ENCODE measurements at places on chromosomes 5 and 9.
A peak's percentile ranks its signal among the peaks of the same experiment; 100 is the strongest.

DNA sequence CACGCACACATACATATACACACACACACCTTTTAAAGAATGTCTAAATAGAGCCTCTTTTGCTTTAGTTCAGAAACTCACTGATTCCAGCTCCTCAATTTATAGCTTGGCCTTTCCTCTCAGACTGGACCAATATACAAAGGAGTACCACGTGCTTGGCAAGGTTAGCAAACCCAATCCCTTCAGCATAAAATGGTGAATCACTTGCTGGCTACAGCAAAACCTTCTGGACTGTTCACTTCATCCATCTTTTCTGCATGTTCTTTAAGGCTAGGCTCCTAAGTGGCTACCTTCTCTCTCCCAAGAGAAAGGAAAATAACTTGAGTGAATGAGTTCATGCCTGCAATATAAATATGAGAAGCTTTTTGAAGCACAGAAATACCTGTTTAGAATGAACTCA lies 109.7 kb downstream of the LPAR1 start:
- DNase-seq, result no peak

DNA sequence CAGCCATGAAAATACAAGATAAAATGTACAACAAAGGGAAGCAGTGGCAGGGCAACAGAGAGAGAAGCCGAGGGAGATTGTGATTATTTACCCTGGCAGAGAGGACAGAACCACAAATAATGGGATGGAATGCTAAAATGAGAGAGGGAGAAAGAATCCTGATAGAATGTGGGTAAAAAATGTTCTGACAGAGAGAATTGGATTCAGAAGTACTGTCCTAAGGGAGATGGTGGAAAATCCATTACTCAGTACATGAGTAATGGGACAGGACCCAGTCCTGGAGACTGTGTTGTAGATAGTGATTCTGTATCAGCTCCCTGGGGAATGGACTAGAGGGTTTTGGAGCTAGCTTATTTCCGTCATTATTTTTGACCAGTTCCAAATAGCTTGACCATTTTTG lies 831.5 kb downstream of the MAT2B start:
- DNase-seq, result no peak

- no peak for DNase-seq
Observed at GRCh38 chr9:106419829-106420228, 443.1 kb upstream of the ZNF462 start.

DNA sequence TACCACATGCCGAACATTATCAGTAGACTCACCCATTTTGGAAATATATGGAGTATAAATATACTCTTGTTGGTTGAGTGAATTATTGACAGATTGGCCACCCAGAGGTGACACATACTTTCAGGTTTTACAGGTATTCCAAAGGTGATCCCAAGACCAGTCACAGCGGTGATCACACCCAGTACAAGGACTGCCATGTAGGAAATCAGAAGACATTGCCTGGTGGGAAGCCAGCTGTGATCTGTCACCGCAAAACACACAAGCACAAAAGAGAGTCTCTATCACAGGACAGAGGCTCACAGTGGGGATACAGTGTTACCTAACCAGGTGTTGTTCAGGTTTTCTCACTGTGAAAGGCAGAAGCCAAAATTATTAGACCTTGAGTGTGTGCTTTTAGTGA lies 15.8 kb downstream of the BTF3 start:
- DNase-seq, result no peak

DNA sequence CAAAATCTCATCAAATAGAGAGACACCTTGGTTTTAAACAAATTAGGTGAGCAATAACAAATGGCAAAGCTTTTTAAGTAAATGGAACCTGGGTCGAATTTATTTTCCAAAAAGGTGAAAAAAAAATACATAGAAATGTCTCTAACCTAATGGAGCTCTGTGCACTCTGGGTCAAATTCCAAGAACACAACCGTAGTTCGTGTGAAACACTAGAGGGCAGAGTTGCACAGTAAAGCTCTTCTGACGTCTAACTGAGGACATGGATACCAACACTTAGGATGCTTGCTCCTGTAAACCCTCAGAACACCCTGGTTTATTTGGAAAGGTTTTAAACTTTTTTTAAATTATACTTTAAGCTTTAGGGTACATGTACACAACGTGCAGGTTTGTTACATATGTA lies 18.9 kb downstream of the MARCHF11 start:
- peak; percentile 59 for DNase-seq

DNA sequence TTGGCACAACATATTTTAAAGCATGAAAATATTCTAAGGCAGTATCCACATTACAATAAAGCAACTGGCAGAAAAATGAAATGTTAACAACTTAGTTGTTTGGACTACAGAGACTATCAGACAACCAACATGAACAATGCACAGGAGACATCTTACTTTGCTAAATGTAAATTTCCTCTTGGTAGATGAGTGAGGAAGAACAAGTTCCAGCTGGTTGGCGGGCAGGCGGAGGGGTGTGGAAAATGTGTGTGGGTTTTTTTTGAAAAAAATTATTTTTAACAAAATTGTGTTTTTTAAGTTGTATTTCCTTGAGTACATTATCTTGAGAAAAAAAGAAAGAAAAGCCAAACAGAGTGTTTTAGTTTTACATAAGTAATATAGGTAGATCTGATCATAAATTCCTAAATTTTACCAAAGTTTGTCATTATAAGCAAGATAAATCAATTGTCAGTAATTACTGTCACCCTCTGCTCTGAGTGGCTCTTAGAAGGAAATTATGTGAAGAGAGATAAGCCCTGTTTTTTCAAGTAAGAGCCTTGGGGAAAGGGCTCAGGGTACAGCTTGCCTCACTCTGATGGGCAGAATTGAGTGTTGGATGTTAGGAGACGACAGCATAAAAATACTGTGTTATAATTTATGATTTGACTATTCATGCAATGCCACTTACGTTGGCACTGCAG lies 42.5 kb downstream of the TMEM167A start:
- no peak for DNase-seq

- DNase-seq, result no peak
Observed at GRCh38 chr5:98130261-98131035, 643.0 kb upstream of the RGMB start.

- no peak for DNase-seq
Observed at GRCh38 chr5:118906947-118907346, 81.4 kb downstream of the DTWD2 start.

DNA sequence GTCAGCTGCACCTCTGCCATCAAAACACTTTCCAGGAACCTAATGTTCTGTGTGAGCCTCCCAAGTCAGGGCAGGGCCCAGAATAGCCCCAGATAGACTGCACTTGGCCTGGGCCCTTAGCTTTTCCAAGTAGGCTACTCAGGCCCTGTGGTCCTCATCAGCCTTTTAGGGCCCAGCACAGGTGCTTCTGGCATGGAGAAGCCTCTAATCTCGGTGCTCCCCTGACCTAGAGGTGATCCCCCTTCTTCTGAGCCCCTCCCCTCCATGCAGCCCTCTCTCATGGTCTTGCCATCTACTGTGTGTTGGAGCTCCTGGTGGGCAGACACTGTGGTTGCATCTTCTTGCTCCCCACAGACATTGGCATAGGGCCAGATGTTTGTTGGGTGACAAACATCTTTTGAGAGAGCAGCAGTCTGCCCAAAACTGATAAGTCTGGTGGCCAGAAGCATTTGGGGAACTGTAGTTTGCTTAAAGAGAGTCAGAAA lies 28.1 kb downstream of the FRMPD1 start:
- no peak for DNase-seq

- no peak for DNase-seq
Observed at GRCh38 chr5:88826646-88827585, 56.1 kb downstream of the MEF2C start.

DNA sequence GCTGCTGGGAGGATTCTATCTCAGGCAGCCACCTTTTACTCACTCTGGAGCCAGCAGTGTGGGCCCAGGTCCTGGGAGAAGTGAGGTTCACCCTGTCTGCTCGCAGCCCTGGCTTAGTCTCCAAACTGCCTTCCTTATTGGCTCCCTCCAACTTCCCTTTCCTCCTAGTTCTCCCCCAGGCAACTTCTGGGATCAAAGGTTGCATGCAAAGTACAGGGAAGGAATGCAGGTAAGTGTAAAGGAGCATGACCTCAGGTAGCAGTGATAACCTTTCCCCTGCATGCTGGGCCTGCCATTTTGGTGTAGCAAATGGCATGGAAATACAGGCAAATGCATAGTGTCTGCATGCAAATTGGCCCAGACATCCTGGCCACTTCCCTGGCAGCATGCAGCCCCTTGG lies 53.8 kb upstream of the ARAP3 start:
- no peak for DNase-seq

DNA sequence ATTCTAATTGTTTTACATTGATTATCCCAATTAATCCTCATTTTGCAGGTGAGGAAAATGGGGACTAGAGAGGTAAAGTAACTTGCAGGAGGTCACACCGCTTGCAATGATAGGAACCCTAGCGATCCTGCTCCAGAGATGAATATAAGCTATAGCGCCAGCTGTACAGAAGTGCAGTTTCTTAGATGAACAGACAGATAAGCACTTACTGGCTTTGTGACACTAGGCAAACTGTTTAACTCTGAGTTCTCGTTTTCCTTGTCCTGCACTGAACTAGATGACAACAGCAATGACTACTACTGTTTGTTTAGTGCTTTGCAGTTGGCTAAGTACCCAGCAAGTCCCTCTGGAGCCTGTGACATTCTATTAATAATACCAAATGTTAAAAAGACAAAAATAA lies 11.1 kb downstream of the LHX6 start:
- DNase-seq, result no peak

DNA sequence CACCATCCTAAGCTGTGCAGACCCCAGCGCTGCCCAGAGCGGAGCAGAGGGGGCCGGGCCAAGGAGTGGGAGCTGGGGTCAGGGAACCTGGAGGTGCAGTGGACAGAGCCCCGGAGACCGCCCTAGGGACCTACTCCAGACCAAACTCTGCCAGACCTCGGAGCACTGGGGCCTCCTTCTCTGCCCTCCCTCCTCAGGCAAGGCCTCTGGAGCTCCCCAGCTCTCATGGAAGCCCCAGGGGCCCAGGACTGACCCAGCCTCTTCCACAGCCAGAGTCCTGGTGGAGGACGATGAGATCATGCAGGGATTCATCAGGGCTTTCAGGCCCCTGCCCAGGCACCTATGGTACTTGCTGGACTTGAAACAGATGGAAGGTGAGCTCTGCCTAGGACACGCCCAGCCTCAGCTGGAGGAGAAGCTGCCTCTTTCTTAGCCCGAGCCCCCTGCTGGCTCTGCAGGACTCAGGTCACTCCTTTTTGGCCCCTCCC lies 3.6 kb downstream of the PAEP start:
- no peak for DNase-seq

- no peak for DNase-seq
Observed at GRCh38 chr5:132824426-132824825, 6.0 kb downstream of the SHROOM1 start.

DNA sequence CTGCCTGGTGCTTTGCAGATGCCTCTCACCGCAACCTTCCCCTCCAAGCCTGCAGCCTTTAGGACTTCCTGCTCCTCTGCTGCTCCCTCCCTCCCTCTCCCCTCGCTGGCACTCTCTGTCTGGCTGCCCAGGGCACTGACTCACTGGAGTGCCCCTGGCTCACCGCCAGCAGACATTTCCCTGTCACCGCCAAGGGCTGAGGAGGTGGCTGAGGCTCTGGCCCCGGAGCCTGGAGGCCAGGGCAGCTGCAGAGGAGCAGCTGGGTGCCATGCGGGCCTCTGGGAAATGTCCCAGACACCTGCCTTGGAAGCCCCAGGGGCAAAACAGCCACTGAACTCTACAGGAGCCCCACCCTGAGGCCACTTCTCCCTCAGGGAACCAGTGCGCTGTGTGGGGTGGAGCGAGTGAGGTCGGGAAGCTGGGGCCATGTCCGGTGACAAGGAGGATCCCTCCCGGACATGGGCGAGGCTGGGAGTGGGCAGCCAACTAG lies 53.4 kb downstream of the TENT4A start:
- DNase-seq, result peak; percentile 93

GRCh38 chr5:16726538-16726946 lies 109.7 kb upstream of the RETREG1 start:
- DNase-seq, result no peak

- peak; percentile 10 for DNase-seq
Observed at GRCh38 chr9:17349831-17350230, 215.0 kb downstream of the CNTLN start.

GRCh38 chr5:83844449-83845068 lies 123.9 kb upstream of the HAPLN1 start:
- no peak for DNase-seq

DNA sequence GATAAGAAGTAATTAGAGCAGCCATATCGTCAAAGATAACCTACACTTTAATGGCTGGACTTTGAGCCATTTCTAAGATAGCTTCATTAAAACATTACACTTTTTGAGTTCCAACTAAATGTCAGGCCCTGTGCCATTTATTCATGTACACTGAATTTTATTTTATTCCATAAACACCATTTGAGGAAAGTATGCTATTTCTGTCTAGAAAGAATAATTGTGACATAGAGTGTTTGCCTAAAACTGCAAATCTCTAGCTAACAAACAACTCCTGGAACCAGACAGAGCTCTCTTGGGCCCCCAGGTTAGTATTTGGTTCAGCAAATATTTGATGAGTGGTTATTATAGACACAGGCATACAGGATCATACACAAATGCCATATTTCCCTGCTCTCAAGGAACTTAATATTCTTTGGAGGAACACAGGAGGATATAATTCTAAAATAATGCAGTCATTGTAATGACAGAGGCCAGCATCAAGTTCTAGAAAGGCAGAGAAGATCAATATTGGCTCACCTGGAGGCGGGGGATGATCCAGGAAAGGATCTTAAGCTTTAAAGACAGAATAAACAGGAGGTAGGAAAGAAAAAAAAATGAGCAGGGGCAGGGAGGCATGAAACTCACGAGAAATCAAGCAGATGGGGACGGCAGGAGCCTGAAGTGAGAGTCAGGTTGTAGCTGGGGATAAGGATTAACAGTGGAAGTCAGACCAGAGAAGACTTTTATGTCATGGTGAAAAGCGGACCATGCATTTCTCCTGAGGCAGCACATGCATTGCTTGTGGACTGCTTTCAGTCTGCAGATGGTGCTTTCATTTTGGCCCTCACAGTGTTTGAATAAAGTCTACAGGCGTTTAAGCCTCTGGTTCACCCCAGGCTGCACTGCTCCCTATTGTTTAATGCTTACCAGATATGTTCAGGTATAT lies 127.7 kb downstream of the GCNT1 start:
- DNase-seq, result no peak

DNA sequence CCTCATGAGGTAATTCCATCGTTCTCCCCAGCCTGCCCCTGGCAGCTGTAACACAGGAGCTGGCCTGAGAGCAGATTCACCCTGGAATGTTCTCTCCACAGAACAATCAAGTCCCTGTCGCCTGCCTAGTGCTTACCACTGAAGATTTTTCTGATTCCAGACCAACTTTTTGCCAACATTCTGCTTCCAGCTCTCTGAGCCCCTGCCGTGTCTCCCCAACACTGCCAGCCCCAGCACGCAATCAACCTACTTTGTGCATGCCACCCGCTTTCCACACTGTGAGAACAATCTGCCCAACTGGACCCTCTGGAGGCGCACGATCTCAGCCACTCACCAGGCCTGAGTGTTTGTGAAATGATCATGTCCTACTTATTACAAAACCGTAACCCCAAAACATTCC lies 62.6 kb downstream of the PSMB7 start:
- DNase-seq, result no peak

All from ACHN (cell line).